ENCODE measurements at places on chromosomes 11 and 22.

- DNase-seq, result no peak
Observed at GRCh38 chr11:119515771-119516400, 92.9 kb upstream of the THY1 start.

GRCh38 chr22:41915035-41915785, at the start of gene SHISA8:
Gene SHISA8, minus strand, starts transcription at chr22:41915074. Its CDS starts 407 bp downstream, at chr22:41914667.
- peak; percentile 61 for DNase-seq

GRCh38 chr22:48976556-48977535, 850.8 kb downstream of the BRD1 start:
- DNase-seq, result no peak

- no peak for DNase-seq
Observed at GRCh38 chr22:27218012-27218920, 560.9 kb downstream of the MIAT start.

GRCh38 chr22:48555606-48556005, 1272.1 kb downstream of the BRD1 start:
- no peak for DNase-seq

GRCh38 chr22:27207266-27207665, 549.9 kb downstream of the MIAT start:
- DNase-seq, result no peak

GRCh38 chr11:26042113-26042512, 289.8 kb upstream of the ANO3 start:
- DNase-seq, result no peak

DNA sequence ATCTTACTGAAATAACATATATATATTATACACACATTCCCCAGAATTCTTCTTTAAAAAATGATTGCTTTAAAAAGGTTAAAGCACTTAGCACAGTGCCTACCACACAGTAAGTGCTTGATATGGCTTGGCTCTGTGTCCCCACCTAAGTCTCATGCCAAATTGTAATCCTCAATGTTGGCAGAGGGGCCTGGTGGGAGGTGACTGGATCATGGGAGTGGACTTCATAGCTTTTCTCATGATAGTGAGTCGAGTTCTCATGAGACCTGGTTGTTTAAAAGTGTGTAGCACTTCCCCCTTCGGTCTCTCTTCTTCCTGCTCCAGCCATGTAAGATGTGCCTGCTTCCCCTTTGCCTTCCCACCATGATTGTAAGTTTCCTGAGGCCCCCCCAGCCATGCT, 6.2 kb downstream of the CRYAB start:
- no peak for DNase-seq

DNA sequence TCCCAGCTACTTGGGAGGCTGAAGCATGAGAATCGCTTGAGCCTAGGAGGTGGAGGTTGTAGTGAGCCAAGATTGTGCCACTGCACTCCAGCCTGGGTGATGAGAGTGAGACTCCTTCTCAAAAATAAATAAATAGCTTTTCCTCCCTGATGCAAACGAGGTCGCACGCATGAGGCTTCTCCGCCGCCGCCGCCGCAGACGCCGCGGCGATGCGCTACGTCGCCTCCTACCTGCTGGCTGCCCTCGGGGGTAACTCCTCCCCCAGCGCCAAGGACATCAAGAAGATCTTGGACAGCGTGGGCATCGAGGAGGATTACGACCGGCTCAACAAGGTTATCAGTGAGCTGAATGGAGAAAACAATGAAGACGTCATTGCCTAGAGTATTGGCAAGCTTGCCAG, 20.0 kb upstream of the RAB39A start:
- no peak for DNase-seq

- DNase-seq, result no peak
Observed at GRCh38 chr11:121356357-121356756, 63.8 kb downstream of the SC5D start.

- DNase-seq, result no peak
Observed at GRCh38 chr11:65802841-65803240, 16.0 kb downstream of the OVOL1 start.

GRCh38 chr22:43998679-43999264, 25.3 kb upstream of the PARVB start:
- no peak for DNase-seq

GRCh38 chr11:61916737-61917333, 531 bp downstream of the RAB3IL1 start:
- DNase-seq, result no peak

GRCh38 chr11:36015799-36016198, 71.9 kb downstream of the LDLRAD3 start:
- DNase-seq, result no peak

DNA sequence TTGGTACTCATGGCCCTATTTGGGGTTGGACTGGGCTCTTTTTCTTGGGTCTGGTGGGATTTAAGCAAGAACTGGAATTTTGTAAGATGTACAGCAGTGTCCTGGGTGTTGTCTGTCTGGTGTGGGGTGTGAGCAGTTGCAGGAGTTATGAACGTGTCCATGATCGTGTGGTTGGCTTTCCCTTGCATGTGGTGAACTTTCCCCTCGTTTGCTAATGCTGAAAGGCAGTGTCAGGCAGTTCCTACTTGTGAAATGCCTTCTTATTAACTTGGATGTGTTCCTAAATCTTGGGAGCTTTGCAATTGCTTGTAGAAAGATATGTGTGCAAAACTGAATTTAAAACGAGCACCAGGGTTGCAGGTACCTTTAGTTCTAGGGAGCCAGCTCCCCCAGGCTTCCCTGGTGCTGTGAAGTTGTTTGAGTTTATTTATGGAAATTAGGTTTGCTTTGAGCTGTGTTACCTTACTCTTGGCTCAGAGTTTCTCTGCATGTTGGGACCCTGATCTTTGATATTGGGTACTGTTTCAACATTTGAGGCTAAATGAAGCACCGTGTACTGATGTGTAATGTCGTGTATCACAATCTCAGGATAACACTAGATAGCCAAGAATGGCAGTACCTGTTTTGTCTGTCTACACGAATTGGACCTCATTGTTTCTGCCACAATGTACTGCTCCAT, 35.8 kb upstream of the HSD17B12 start:
- no peak for DNase-seq

DNA sequence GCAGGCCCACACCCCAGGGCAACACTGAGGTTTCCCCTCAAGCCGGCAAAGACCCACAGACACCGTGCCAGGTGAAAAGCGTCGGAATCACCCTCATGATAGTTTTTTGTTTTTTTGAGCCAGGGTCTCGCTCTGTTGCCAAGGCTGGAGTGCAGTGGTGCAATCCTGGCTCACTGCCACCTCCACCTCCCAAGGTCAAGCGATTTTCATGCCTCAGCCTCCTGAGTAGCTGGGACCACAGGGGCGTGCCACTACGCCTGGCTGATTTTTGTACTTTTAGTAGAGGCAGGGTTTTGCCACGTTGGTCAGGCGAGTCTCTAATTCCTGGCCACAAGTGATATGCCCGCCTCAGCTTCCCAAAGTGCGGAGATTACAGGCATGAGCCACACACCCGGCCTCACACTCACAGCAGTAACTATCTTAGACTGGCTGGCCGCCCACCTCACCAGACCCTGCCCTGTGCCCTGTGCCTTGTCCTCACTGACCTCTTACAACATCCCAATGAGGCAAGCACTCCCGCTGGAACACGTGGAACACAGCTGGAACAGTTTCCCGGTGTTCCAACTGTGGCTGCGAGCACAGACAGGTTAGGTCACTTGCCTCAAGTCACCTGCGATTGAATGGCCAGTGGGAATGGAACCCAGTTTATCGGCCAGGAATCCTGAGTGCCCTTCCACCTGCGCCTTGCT, 21.1 kb downstream of the LRRC10B start:
- DNase-seq, result no peak

All from stimulated activated CD4-positive, alpha-beta T cell treated with anti-CD3 and anti-CD28 coated beads, Interleukin-12 subunit alpha, Interleukin-12 subunit beta, amount 100 ng/mL, for 4 hours (primary cell).